ENCODE measurements at places on chromosomes 12 and 14.

GRCh38 chr14:97266653-97267052, 469.5 kb downstream of the VRK1 start:
- peak; percentile 43 for DNase-seq

DNA sequence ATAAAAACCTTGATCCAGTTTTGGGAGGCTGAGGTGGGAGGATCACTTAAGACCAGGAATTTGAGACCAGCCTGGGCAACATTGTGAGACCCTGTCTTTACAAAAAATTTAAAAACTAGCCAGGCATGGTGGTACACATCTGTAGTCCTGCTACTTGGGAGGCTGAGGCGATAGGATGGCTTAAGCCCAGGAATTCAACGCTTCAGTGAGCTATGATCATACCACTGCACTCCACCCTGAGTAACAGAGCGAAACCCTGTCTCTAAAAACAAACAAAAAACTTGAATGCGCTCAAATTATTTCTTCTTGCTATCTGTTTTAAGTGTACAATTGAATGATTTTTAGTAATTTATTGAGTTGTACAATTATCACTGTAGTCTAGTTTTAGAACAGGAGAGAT, 20.1 kb downstream of the WDR20 start:
- no peak for DNase-seq

DNA sequence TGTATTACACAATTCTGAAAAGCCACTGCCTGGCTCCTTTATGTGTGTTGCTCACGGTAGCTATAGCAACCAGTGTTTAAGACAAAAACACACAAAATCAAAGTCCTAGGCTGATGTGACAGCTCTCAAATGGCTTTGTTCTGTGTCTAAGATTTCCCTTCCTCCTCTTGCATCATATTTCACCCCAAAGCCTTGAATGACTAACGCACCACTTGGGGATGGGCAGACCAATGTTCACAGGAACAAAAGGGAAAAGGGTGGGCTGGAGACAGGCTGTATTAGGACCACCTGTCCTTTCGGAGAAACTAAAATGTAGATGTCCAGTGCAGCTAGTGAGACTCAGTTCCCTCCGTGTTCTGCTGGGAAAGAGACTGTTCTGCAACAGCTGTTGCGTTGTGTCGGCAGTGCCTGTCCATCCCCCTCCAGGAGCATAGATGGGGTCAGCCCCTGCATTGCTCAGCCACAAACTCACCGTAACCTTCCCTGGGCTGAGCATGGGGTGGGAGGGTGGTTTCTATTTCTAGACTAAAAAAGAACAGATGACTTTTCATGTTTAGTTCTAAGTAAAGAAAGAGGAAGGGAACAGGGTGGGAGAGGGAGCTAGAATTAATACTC, 26.8 kb upstream of the DAAM1 start:
- peak; percentile 9 for DNase-seq

GRCh38 chr12:70317781-70318180, 48.3 kb upstream of the KCNMB4 start:
- DNase-seq: no peak

DNA sequence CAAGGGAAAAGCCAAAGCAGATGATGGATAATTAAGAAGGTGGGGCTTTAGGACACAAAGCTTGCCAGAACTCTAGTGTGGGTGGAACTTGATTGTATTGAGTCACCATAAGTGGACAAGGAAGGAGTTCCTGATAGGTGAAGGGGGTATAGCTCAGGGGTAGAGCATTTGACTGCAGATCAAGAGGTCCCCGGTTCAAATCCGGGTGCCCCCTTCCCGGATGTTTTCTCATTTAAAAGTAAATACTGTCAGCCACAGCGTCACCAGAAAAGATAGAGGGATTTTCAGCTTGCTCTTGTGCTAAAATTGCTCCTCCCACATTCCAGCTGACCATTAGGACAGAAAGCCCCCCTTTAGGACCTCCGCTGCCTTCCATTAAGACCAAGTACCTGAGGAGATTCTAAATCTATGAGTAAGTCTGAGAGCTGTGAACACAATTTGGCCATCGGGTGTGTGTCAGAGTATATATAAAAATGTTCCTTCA, 36.6 kb downstream of the DCAF4 start:
- DNase-seq: peak; percentile 83

GRCh38 chr12:98532687-98533304, 17.4 kb downstream of the TMPO start:
- DNase-seq: peak; percentile 83
